Dorsolateral prefrontal cortex (tissue), 122 donors: ENCODE measurements at places on chromosomes 1 and 21.
A peak's percentile ranks its signal among the peaks of the same experiment; 100 is the strongest.

DNA sequence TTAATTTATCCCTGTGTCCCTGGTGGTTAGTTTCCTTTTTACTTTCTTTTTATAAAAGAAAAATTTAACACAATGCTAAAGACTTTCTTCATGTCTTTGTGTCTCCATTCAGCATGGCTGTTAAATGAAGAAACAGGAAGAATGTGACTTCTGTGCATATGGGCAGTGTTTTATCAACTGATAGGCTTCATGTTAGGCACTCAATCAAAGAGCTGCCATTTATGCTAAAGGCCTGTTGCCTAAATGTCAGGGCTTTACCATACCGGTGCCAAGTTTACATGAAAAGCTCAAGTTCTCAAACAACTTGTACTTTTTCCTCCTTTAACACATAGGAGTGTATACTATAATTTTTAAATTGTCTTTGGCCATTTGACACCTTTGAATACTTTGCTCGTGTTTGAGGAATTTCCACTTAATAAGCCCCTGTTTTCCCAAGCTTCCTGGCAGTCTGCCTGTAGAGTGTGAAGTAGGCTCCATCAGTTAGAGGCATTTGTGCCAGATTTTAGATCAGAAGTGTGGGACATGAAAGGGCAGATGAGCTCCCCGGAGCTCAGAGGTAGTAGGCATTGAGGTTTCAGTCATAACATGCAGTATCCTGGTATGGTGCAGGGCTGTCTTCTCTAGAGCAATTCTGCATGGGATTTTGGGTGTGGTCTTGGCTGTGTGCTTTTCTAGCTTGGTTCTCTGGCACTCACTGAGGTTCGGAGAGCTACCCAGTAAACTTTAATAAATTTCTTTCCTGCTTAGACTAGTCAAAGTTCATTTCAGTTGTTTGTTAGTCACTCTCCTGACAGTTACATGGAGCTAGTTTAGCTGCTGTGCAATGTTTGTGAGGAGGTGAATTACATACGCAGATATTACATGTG, 119.0 kb downstream of the LEPR start:
- DNase-seq = no peak

DNA sequence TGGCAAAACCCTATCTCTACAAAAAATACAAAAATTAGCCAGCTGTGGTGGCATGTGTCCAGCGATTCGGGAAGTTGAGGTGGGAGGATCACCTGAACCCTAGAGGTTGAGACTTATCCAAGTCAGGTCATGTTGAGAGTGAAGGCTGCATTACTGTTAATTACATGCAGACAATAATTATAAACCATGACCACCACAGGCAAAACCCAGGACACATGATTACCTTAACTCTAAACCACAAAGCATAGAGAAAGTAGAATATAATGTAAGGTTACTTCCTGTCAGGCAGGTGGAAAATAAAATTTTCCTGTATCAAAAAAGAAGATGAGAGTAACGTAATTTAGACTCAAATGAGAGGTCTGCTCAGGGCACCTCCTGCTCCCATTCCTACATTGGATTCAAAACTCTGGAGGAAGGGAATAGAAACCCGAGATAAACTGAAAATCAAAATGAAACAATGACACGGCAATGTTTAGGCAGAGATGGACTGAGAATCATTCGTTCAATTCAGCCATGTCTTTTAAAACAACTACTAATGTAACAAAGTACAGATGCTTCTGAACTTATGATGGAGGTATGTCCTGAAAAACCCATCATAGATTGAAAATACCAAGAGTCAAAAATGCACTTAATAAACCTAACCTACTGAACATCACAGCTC, 33.6 kb downstream of the RGS8 start:
- DNase-seq = no peak

DNA sequence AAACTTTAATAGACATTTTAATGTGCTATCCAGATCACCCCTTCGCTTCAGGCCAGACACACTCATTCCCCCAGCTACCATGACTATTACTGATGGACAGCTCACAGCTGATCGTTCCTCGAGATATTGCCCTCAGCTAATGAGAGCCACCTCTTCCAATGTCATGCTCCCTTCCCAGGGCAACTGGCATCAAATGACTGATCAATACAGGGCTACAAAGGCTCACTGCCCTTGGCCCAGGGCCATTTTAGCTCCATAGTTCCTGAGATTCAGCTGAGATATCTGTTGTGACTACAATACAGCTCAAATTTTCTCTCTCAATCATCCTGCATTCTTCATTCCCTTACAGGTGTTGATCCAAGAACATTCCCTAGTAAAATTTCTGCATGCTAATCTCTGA, 104.5 kb upstream of the PKN2 start:
- DNase-seq = no peak

- DNase-seq = no peak
Observed at GRCh38 chr1:172473302-172473701, 29.4 kb upstream of the PIGC start.

DNA sequence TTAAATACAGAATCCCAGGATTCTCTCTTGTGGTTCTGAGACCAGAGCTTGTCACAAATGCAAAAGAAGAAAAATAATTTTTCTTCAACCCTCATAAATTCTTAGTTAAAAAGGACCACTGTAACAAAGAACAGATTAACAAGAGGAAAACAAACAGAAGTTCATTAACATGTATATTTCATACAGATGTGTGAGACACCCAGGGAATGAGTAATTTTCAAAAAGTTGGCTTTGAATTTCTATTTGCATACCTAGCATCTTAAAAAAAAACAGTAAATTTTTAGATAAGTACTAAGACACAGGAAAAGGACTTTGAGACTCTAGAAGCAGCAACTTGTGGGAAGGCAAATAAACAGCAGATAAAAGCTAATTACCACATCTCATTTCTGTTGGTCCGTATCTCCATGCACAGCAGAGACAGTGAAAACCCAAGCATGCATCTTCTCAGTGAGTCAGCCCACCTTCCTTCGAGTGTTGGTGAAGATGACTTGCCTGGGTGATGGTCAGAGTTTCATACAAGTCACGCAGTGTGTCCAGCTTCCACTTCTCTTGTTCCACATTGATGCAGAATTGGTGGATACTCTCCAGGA, 399.9 kb upstream of the ADAMTS5 start:
- DNase-seq = no peak

- DNase-seq = no peak
Observed at GRCh38 chr21:37626320-37626719, 259.7 kb downstream of the DYRK1A start.

- DNase-seq = no peak
Observed at GRCh38 chr1:63034256-63034655, 250.3 kb downstream of the ATG4C start.

DNA sequence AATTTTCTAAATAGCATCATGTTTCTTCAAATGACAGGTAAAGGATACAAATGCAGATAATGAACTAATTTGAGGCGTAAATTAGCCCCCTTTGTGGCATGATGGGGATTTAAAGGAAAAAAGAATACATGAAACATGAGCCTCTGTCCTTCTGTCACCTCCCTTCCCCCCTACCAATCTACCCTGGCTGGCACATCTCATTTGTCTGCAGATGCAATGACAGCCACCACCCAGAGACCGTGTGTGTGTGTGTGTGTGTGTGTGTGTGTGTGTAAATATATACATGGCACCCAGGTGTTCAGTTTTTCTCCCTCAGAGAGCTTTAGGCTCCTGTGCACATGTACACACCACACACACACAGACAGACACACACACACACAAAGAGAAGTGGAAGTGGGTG, 451.1 kb downstream of the RWDD3 start:
- DNase-seq = no peak

DNA sequence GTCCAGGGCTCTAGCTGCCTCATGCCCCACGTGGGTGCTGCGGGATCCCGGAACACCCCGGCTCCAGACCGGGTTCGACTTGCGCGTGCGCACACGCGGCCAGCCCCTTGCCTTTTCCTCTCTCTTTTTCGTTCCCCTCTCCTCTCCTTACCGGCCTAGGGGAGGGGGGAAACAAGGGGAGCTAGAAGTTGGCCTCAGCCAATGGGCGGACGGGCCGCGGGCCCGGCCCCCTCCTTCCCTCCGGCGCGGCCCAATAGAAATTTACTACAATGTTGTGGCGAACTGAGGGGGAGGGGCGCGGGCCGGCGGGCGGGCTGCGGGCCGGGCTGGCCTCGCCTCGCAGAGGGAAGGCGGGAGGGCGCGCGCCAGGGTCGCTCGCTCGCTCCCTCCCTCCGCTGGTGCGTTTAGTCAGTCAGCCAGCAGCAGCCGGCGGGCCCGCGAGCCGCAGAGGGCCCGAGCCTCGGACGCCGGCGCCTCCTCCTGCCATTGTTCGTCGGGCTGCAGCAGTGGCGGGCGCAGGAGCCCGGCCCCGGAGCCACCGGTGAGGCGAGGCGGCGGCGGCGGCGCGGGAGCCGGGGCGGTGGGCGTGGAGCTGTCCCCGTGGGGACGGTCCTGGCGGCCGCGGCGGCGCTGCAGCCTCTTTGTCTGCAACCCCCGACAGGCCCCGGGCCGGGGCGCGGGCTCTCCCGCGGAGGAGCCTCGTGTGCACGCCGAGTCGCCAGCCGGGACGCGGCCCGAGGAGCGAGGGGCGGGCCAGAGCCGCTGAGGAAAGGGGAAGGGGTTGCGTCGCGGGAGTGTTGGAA, at the start of gene EPB41:
EPB41 (plus strand) TSS at position 342 of the 803 bp plus-strand sequence. CDS start 72,869 bp downstream, outside the sequence.
- peak; percentile 89 for DNase-seq

- DNase-seq = peak; percentile 76
Observed at GRCh38 chr1:206982216-206982615, 12.0 kb upstream of the FCAMR start.

GRCh38 chr1:184665360-184665759, 89.3 kb downstream of the EDEM3 start:
- no peak for DNase-seq

DNA sequence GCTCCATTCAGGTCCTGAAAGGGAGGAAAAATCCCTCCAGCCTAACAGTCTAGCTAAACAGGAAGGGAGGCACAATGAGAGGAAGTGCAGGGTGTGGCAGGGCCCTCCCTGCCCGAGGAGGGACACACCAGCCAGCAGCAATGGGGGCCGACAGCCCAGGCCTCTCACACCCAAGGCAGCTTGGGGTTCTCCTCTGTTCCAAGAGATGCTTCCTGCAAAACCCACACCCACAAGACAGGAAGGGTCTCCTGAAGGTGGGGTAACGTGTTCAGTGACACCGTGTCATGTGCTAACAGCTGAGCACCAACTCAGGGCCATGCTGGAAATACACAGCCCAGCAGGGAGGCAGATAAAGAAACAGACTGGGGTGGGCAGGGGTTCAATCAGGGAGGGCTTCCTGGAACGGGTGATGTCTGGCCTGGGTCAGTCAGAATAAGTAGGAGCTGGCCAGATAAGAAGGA, 10.2 kb downstream of the ECE1 start:
- no peak for DNase-seq

DNA sequence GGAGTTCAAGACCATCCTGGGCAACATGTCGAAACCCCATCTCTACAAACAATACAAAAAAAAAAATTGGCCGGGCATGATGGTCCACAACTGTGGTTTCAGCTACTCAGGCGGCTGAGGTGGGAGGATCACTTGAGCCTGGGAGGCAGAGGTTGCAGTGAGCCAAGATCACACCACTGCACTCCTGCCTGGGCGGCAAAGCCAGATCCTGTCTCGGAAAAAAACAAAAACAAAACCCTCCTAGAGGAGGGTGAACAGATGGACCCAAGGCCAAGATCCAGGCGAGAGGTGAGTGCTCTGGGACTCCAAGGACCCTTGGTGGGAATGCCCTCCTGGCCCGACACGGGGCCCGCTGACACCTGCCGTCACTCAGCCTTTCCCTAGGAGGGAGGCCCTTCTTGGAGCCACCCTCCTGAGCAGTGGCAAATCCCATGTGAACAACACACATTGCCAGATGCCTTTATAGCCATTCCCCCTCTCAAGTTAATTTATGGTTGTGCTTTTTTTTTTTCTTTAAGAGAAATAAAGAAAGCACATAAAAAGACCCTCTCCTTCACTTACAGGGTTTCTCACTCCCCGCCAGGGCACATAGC, 380 bp downstream of the TFF2 start:
- no peak for DNase-seq

- DNase-seq = no peak
Observed at GRCh38 chr1:53291574-53291973, 36.3 kb downstream of the LRP8 start.

DNA sequence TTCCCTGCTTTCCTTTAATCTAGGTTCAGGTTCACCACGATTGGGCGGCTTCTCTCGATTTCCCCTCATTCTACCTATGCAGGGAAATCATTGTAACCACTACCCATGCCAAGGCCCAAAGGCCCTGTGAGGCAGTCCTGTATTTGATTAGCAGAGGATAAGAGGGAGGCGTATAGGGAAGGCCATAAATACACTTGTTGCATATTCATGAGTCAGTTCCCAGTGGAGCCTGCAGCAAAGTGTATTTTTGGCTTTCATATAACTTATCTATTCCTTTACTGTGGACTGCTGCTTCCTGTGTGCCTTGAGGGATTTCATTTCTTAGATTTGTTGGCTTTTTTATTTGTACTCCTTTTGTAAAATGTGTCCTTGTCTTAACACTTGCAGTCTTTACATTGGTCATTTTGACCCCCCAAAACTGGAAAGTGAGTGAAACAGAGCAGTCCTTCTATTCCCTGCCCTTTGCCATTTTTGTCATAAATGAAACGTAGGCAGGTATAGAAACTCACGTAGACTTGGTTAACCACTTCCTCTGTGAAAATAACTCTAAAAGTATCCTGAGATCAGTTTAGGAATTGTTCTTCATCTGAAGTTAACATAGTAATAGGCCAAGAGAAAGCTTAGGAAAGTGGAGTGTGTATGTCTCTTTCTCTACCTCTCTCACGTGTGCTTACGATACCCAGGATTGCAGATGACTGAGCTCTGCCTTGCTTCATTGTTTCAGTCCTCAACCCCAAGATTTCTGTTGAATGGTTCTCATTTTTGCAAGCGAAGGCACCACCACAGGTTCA, 19.6 kb upstream of the KCNQ4 start:
- no peak for DNase-seq

GRCh38 chr1:201849372-201850052, 20.6 kb downstream of the IPO9 start:
- no peak for DNase-seq

DNA sequence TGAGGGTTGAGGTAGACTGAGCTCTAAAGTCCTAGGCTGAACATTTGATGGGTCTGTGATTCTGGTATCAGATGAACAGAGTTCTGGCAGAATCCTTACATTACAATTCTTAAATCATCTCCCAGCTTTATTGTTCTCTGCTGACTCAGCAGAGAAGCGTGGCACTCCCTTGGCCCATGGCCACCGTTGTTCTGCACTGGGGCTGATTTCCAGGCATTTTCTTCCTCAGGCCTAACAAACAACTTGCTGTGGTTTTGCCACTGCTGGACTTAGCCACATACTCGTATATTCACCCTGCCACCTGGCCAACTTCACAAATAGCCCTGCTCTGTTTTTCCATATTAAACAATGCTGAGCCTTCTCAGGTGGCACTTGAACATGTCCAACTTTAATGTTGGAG, 223.2 kb downstream of the TNR start:
- no peak for DNase-seq

- no peak for DNase-seq
Observed at GRCh38 chr1:10509809-10510509, 35.2 kb downstream of the PEX14 start.

- DNase-seq = no peak
Observed at GRCh38 chr1:54047384-54048305, 5.4 kb downstream of the TMEM59 start.

DNA sequence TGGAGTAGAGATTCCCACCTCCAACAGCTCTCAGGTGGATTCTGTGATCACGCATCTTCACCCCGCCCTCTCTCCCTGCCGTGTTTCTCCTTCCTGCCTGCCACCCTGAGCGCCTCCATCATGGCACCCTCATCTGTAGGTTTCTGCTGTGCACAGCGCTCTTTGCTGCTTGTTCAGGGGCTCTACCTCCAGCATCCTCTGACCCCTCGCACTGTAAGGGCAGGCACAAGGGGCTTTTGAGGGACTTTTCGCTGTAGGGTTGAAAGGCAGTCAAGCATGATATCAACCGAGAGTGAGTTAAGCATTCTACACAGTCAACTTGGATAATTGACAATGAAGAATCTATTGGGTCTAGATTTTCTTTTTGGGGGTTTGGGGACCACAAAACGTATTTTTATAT, 99.1 kb upstream of the GREM2 start:
- DNase-seq = no peak
